ENCODE measurements at places on chromosomes 16 and 17.

GRCh38 chr17:71461498-71462169 is 659.2 kb upstream of the SOX9 start:
- no peak for DNase-seq

GRCh38 chr17:55273579-55274354 is 9.0 kb downstream of the HLF start:
- DNase-seq = no peak

GRCh38 chr17:15298176-15298575 is 33.0 kb upstream of the PMP22 start:
- DNase-seq = no peak

GRCh38 chr17:78805301-78805700 is 23.2 kb upstream of the CYTH1 start:
- DNase-seq = peak; percentile 65

DNA sequence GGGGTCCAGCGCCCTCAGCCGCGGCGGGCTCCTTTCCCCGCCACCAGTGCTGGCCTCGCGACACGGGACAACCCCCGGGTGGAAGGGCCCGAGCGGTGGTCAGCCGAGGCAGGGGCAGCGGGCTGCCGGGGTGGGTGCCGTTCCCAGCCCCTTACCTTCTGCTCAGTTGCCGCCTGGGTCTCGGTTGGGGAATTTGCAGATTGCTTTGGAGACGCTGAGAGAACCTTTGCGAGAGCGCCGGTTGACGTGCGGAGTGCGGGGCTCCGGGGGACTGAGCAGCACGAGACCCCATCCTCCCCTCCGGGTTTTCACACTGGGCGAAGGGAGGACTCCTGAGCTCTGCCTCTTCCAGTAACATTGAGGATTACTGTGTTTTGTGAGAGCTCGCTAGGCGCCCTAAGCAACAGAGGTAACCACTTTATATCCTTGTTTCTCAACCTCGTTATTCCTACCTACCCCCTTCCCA is 381 bp downstream of the CTNS start:
- DNase-seq = no peak

DNA sequence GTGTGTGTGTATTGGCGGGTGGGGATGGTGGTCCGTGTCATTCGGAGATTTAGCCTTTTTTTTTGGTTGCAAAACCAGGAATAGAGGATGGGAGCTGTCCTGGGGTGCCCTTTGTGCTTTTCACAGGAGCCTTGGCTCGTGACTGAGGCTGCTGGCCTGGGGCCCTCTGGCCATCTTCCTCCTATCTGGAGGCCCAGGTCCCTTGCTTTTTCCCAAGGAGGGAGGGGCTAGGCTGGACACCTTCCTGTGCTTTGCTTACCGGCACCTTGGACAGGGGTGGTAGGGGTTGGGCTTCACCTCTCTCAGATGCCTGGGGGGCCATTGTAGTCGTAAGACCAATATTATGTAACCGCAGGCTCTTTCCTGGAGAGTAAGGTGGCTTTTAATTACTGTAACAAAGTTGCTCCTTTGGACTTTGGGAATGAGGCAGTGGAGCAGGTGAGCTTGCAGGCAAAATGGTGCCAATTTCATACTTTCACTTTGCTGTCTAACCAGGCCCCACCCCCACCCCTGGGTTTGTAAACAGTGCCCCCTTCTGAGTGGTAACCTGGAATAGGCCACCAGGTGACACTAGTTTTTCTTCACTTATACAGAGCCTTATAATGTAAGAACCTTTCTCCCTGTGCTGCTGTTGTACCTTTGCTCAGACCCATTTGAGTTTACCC is 1.2 kb downstream of the DYNLL2 start:
- DNase-seq = peak; percentile 6

DNA sequence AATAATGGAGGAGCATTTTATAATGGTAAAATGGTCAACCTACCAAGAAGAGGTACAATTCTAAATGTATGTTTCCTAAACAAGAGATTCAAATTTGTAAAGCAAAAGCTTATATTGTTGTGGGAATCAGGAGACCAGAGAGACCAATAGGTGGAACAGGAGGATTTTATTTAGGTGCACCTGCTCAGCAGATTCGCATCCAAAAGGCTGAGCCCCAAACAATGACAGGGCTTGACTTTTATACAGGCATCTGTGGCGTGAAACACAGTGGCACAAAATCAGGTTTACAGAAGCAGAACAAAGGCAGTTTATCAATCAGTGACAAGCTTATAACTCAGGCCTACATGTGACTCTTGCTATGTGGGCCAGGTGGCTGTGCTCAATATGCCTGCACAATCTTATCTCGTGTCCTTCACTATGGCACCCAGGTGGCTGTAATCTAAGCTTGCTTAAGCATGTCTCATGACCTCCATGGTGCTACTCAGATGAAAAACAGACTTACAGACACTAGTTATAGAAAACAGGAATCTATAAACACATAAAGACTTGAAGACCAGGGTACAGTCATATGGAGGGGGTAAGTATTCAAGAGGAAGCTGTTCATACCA is 780.2 kb upstream of the CA10 start:
- DNase-seq = no peak

DNA sequence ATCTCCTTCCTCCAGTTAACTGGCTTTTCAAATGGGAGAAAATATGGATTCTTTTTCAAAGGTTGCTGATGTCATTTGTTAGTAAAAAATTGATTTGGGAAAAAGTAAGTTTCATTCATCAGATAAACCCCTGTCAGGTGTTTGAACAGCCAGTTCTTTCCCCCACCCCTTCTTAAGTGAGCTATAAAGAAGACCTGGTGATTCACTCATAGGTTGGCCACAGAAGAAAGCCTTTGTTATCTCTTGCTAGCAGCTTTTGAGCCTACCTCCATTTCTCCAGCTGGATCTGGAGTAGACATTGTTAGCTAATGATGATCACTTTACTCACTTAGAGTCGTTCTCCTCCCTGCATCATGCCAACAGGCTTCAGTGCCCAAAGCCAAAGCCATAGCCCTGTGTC is 63.0 kb downstream of the NLK start:
- no peak for DNase-seq

DNA sequence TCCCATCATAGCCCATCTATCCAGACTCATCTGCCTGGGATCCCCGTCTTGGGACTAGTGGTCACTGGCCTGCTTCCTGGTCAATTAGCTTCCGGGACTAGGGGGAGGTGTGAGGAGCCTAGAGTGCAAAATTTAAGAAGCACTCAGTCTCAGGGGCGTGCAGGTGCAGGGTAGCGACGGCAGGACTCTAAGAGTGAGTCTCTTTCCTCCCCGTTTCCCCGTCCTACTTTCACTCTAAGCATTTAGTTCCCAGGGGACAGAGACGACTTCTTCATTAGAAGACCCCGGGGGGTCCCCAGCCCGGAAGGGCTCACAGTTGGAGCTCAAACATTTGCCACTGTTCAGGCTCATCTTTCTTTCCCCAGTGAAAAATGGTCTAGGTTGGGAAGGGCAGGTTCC is 677 bp upstream of the ZNHIT3 start:
- no peak for DNase-seq

DNA sequence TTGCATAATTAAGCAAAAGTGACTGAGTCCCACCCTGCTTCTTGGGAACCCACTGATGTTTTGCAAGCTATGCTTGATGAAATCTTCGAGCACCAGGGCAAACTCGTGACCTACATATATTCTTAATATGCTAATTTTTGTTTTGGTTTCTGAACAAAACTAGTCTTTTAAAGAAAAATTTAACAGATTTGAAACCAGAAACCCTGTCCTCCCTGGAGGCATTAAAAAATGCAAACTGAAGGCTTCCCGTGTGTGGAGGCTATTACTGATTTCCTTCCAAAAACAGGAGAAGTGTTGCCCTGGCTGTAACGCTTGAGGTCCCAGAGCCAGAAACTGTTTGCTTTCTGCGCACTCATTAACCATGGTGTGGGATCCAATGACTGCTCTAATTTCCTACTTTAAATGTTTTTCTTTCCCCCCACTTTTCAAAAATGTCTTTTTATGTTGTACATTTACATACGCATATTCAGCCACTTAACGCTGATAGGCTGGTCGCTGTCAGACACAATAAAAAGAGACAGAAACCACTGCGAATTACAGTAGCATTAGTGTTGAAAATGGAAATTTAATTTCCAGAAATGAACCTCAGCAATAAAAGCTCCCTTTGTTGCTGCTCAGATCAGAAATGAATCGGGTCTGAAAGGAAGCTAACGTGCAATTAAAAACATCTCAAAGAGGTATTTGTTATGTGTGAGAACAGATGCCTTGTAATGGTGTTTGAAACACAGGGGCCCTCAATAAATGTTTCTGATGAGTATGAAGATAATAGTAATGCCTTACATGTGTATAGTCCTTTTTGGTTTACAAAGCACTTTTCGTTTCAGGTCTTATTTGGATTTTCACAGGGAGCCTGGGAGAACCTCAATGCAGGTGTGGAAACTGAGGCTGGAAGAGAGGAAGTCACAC is 39.9 kb upstream of the IRX6 start:
- DNase-seq = no peak

- no peak for DNase-seq
Observed at GRCh38 chr17:58081646-58082340, 1.4 kb upstream of the DYNLL2 start.

DNA sequence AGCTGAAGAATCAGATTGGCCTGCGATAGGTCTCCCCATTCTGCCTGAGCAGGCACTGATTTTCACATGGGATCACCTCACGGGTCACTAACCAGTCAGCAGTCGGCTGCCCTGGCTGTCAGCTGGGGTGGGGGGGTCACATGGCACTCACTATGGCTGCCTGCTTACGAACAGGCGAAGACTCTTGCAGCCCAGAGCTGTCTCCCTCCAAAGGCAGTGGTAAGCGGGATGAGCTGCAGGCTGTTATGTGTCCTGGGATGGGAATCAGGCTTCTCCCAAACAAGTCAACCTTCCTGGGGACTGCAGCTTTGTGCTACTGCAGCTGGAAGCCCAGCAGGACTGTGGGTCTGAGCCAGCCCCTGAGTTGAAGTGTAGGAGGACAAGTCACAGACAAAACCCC is 29.0 kb upstream of the ADORA2B start:
- DNase-seq = no peak

- no peak for DNase-seq
Observed at GRCh38 chr16:78761427-78761826, 662.0 kb downstream of the WWOX start.

DNA sequence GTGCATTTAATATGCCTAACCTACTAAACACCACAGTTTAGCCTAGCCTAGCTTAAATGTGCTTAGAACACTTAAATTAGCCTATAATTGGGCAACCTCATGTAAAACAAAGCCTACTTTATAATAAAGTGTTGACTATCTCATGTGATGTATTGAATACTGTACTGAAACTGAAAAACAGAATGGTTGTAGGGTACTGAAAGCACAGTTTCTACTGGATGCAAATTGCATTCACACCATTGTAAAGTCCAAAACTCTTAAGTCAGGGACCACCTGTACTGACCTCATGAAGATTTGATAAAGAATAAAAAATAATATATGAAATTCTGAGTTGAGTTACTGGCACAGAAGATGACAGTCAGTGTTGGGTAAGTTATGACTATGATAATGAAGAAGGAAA is 625.4 kb upstream of the SOX9 start:
- no peak for DNase-seq

- DNase-seq = no peak
Observed at GRCh38 chr17:10557422-10557821, 8.0 kb upstream of the MYH2 start.

DNA sequence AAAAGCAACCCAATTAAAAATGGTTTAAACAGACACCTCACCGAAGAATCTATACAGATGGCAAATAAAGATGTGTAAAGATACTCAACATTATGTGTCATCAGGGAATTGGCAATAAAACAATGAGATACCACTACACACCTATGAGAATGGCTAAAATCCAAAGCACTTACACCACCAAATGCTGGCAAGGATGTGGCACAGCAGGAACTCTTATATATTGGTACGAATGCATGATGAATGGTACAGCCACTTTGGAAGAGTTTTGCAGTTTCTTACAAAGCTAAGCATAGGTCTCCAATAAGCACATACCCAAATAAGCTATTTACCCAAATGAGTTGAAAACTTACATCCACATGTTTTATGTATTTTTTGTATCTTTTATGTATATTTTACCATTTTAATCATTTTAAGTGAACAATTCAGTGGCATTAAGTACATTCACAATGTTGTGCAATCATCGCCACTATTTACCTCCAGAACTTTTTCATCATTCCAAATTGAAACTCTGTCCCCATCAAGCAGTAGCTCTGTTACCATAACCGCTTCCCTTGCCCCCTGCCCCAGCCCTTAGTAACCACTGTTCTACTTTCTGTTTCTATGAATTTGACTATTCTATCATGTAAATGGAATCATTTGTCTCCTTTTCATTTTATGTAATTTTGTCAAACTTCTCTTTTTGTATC is 6.7 kb upstream of the ALDH3A2 start:
- DNase-seq = no peak

- no peak for DNase-seq
Observed at GRCh38 chr17:1413281-1413791, 13.3 kb upstream of the YWHAE start.
